ENCODE measurements at places on chromosomes 1 and 21.
A peak's percentile ranks its signal among the peaks of the same experiment; 100 is the strongest.

DNA sequence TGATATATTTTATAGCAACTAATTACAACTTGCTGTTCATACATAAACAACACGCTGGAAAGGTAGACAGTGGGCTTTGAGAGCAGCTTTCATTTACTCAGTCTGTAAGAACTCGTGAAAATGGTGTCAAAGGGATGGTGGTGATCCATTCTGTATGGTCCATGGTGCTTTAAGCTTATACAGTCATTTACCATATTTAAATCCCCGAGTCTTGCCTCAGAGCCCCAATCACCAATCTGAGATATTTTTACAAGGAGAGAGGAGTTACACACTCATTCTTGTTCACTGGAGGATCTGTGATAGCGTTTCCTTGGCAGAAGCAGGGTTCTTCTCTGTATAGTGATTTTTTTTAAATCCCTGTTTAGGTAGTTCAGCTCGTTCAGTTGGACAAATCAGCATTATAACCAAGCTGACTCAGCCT lies 694.6 kb downstream of the USP25 start:
- DNase-seq = no peak

- peak; percentile 29 for DNase-seq
These were observed 65.8 kb downstream of the AK5 start for GRCh38 chr1:77347646-77348045.

DNA sequence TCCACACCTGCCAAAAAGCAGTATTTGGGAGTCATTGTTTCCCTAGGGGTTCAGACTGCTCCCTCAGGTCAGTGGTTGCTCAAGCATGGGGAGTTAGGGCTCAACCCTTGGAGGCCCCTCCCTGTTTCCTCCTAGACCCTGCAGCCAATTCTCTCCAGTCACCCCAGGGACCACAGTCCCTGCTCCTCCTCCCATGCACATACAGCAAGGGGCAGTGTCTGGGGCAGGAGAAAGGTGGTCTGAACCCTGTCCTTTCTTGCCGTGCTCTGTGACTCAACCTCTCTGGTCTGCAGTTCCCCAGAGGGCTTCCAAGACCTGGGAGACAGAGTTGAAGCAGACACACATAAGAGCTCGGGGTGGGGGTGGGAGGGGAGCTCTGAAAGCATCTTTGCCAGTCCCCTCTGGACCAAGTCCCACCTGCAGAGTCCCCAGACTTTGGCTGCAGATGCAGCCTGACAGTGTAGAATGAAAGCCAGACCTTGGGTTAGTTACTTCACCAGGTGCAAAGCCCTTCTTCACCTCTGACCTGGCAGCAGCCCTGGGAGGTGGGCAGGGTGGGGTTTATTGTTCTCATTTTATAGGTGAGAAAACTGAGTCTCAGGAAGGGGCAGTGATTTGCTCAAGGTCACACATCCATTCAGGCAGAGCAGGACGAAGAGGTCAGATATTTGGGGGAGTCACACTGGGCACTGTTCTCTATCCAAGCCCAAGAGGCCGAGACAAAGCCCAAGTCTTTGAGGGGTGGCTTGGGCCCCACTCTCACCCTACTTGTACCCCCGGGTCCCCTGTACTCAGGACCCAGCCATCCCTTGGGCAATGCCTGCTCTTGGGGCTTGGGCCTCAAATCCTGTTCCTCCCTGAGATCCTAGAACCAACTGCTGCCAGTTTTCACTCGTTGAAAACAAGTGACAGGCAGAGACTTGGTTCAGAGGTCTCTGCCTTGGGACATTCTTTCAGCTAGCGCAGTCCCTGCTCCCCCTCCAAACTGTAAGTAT lies 748 bp downstream of the PDZK1IP1 start:
- no peak for DNase-seq

- no peak for DNase-seq
These were observed 42.5 kb downstream of the CAPN2 start for GRCh38 chr1:223754681-223755431.

- no peak for DNase-seq
These were observed 1.5 kb downstream of the ATP1A1 start for GRCh38 chr1:116374353-116375147.

GRCh38 chr1:184800876-184801275 lies 46.2 kb upstream of the EDEM3 start:
- DNase-seq = no peak

DNA sequence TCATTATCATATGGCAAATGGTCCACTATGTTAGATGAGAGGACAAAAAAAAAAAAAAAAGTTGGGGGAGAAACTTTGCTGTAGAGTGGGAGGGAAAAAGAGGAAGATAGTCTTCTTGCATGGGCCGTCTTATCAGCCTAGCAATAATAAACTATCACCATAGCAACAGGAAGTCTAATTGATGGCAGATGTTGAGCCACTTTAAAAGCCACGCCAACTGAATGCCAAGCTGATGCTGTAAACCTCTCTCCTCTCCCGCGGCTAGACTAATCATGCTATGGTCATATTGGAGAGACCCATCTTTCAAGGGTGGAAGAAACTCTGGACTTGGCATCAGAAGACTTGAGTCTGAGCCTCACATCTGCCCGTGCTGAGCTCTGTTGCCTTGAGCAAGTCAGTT lies 122.2 kb upstream of the HOOK1 start:
- DNase-seq = peak; percentile 89

DNA sequence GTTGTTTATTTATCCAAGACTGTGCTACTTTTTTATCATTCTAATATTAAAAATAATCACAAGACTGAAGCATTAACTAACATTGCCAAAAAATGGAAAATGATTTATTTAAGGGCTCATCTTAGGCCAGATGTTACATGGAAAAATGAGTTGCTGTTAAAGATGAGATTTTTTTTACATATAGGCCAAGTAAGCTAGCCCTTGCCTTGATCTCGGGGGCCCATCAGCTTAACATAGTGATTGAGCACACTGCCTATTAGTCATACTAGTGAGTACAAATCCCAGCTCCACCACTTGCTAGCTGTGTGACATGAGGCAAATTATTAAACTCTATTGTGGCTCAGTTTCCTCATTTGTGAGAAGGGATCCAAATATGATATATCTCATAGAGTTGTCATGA lies 275.9 kb upstream of the SNX7 start:
- no peak for DNase-seq

- peak; percentile 15 for DNase-seq
These were observed 255.8 kb downstream of the RHOU start for GRCh38 chr1:228990906-228991569.

DNA sequence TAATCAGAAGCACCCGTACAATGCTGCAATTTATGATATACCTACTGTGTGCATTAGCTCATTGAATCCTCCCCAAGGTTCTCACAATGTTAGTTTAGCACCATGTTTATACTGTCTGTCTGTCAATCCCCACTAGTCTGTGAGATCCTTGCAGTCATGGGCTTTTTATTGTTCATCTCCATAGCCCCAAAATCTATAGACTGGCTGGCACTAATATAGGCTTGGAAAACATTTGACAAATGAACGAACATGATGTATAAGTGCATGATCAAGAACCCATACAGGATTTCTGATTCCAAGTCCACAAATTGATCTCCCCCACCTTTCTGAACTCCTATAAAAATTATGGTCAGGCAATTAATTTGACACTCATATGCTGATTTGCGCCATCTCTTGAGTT lies 290.0 kb downstream of the OMA1 start:
- no peak for DNase-seq

DNA sequence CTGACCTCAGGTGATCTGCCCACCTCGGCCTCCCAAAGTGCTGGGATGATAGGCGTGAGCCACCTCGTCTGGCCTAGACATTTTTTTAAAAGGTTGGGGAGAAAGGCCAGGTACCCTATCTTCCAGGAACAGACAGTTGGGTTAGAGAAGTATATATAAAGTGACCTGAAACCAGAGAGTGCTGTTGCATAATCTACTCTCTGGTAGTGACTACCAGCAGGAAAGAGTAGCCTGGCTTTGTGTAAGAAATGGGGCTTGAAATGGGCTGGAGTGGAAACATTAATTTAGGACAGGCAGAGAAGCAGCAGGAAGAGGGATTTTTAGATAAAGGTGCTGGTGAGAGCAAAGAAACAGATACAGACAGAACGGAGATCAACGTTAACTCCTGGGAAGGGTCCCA lies 125.8 kb upstream of the HOOK1 start:
- DNase-seq = no peak

DNA sequence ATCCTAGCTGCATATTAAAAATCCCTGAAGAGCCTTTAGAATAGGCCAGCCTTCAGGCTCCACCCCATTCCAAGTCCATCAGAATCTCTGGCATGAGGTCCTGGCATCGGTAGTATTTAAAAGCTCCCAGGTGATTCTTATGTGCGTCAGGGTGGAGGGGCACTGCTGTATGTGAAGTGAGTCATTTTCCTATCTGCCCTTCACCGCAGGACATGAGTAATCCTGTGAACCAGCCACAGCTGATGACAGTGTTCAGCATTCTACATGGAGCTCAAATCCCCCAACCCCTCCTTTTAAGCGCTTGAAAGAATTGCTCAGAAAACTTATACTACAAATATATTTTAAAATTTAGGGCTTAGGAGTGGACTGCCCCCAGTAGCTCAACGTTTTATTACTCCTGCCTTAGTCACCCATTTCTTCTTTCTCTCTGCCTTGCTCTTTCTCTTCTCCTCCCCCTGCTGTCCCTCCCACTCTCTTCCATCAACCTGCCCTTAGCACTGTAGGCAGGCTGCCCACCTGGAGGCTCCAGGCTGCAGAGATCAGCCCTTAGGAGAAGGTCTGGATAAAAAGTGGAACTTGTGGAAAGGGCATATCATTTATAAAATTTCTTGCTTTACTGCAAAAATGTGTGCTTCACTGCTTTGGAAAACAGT lies 73.8 kb upstream of the ZNF281 start:
- DNase-seq = peak; percentile 50

- DNase-seq = no peak
These were observed 56.5 kb downstream of the HHAT start for GRCh38 chr1:210385228-210385627.

- no peak for DNase-seq
These were observed 70.2 kb downstream of the EDEM3 start for GRCh38 chr1:184684285-184685074.

GRCh38 chr21:31351438-31351837 lies 7.4 kb upstream of the TIAM1 start:
- no peak for DNase-seq

GRCh38 chr1:101587741-101588140 lies 350.9 kb downstream of the S1PR1 start:
- no peak for DNase-seq

DNA sequence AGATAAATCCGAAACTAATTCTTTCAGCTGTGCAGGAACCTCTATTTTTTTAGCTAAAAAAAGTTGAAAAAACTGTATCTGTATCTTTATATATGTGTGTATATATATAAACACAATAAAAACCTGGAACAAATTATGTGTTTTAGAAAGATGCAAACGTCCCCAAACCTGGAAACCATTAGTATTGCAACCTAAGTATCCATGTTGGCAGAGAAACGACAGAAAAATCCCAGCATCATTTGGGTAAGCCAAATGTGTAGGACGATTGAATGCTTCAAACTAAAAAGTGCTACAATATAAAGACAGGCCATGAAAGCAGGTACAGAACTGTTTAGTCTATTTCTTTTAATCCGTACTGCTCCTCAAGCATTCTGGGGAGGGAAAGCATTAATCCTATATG lies 87.9 kb downstream of the AHCTF1 start:
- DNase-seq = no peak

- DNase-seq = no peak
These were observed 64.4 kb downstream of the KCTD3 start for GRCh38 chr1:215631489-215631888.

DNA sequence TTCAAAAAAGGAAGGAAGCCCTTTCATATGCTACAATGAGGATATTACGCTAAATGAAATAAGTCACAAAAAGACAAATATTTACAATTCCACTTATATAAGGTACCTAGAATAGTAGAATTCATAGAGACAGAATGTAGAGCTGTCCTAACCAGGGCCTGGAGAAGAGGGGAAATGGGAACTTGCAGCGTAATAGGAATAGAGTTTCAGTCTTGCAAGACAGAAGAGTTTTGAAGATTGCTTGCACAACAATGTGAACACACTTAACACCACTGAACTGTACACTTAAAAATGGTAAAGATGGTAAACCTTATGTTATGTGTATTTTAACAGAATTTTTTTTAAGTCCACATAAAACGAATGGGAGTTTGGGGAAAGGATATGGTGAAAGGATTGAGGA lies 2.9 kb downstream of the CD1B start:
- DNase-seq = no peak

DNA sequence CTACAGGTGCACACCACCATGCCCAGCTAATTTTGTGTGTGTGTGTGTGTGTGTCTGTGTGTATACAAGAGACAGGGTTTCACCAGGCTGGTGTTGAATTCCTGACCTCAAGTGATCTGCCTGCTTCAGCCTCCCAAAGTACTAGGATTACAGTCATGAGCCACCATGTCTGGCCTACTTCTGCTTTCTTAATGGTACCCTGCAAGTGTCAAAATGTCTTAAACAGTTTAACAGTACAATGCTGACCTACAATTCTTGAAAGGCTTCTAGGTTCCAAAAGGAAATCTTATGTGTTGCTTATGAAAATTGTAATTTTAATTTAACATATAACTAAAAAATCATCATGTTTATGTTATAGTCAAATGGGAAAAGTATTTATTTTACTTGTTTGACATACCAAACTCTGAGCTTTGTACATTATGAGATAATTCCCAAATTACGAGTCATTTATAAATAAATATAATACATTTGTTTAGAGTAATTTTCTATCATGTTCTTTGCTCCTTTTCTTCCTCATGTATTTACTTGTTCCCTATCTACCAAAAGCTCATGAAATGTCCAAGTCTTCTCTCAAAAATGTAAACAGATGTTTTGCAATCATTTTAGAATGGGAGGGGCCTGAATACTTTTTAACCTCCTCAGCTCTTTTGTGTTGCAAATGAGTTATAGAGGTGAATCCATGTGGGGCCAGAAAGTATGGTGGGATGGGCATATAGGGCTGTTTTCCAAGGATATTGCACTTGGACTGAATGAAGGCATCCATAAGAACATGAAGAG lies 8.4 kb upstream of the VCAM1 start:
- no peak for DNase-seq

- DNase-seq = no peak
These were observed 16.1 kb upstream of the RCAN3 start for GRCh38 chr1:24486331-24487065.

GRCh38 chr1:218775501-218776021 lies 398.1 kb upstream of the LYPLAL1 start:
- DNase-seq = no peak

DNA sequence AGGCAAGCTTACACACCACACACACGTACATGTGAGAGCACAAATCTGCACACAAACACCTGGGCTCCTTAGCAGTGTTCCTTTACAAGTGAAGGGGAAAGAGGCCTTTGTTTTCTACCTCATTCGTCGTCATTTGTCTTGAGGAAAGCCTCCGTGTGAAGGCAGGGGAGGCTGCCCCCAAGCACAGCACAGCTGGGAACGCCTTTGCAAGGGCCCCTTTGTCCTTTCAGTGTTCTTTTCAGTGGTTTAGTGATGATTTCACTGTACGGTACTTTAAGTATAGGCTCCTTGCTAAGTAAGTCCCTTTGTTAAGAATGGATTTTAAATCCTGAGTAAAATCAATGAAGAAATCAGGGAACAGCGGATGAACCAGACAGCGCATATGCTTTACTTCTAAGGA lies 94.1 kb downstream of the PGBD5 start:
- no peak for DNase-seq

- no peak for DNase-seq
These were observed 1160.8 kb upstream of the B3GALT2 start for GRCh38 chr1:194347200-194347599.

GRCh38 chr1:107264007-107264406 lies 123.2 kb downstream of the NTNG1 start:
- DNase-seq = no peak

GRCh38 chr1:239361403-239361802 lies 25.0 kb upstream of the CHRM3 start:
- DNase-seq = no peak

- no peak for DNase-seq
These were observed 35.6 kb downstream of the SOX13 start for GRCh38 chr1:204108312-204109141.

- no peak for DNase-seq
These were observed 141.9 kb upstream of the PTBP2 start for GRCh38 chr1:96579636-96580035.

Data from hematopoietic multipotent progenitor cell (in vitro differentiated cells).